ENCODE measurements at places on chromosomes 7 and 10. TPM values are rescaled to one million over a fixed set of nuclear protein-coding genes. Genes with fewer than 3 reads are reported as not detected.

Gene SPACDR
- 0.33 TPM for total RNA-seq

Gene C10orf53
- not detected for total RNA-seq

Gene TET1
- 68.5 TPM for total RNA-seq

Gene LEP
- not detected for total RNA-seq

Gene ANKRD1
- not detected for total RNA-seq

DNA sequence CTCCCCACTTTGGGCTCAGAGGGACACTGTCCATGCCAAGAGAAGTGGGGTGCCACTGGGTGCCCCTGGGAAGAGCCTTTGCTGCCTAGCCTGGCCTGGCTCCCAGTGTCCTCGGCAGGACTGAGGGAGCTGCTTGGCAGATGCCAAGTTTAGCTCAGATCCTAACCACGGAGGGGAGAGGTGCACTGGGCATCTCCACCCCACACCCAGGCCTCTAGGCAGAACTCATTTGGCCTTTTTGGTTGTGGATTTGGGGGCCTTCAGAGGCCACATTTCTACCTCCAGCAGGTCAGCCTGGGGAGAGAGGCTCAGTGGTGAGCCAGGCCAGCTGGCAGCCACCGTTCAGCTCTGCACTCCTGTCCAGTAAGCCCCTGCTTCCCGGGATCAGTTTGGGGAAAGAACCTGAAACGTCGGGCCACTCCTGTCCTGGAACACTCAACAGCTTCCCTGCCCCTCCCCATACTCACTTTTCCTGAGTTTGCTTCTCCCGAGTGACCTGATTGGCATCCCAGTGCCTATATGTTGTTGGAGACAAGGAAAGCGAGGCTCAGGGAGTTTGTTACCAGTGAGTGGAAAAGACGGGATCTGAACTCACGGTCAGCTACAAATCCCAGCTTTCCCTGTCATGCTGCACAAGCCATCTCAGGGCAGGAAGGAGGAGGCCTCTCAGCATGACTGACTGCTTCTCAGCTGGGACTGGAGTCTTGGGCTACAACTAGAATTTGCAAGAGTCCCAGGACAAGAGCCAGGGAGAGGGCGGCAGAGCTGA lies 11.2 kb upstream of the CXCL12 start:
- no peaks in the 10 kb centered on the region for H3K36me3 ChIP-seq
- no peaks in the 10 kb centered on the region for H3K27me3 ChIP-seq
- H3K4me3 ChIP-seq, result no peak overlapping the region

GRCh38 chr7:101622609-101623173 lies 6.4 kb downstream of the MYL10 start:
- H3K4me1 ChIP-seq, result peaks cover 26% of the 10 kb centered on the region
- no peak overlapping the region for H3K4me3 ChIP-seq
- H3K27me3 ChIP-seq, result no peaks in the 10 kb centered on the region
- no peaks in the 10 kb centered on the region for H3K36me3 ChIP-seq

GRCh38 chr10:63005246-63005645 lies 127.9 kb upstream of the NRBF2 start:
- no peak overlapping the region for H3K4me3 ChIP-seq
- H3K36me3 ChIP-seq, result no peaks in the 10 kb centered on the region
- H3K4me1 ChIP-seq, result no peaks in the 10 kb centered on the region
- H3K27me3 ChIP-seq, result no peaks in the 10 kb centered on the region
- no peak for DNase-seq
- no peak overlapping the region for H3K27ac ChIP-seq

- H3K36me3 ChIP-seq, result no peaks in the 10 kb centered on the region
- no peaks in the 10 kb centered on the region for H3K27me3 ChIP-seq
- H3K4me3 ChIP-seq, result no peak overlapping the region
- H3K27ac ChIP-seq, result no peak overlapping the region
- no peak for DNase-seq
Observed at GRCh38 chr10:23381298-23382040, 36.9 kb upstream of the C10orf67 start.

DNA sequence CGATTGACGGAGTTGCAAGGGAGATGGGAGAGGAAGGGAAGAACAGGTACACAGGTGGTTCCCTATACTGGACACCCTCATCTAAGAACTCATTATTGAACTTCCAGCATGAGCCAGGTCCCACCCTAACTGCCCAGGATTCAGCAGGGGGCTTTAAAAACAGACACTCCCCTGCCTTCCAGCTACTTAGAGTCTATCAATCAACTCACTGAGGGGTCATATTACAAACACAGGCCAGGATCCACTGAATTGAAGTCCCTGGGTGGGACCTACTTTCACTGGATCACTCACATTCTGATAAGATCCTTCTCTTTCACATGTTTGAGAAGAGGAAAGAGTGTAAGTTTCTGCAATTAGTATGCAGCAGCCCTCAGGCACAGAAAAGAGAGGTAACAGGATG lies 92.8 kb downstream of the ITGA8 start:
- no peak overlapping the region for H3K4me3 ChIP-seq
- H3K36me3 ChIP-seq, result no peaks in the 10 kb centered on the region
- H3K27ac ChIP-seq, result no peak overlapping the region
- H3K27me3 ChIP-seq, result no peaks in the 10 kb centered on the region

DNA sequence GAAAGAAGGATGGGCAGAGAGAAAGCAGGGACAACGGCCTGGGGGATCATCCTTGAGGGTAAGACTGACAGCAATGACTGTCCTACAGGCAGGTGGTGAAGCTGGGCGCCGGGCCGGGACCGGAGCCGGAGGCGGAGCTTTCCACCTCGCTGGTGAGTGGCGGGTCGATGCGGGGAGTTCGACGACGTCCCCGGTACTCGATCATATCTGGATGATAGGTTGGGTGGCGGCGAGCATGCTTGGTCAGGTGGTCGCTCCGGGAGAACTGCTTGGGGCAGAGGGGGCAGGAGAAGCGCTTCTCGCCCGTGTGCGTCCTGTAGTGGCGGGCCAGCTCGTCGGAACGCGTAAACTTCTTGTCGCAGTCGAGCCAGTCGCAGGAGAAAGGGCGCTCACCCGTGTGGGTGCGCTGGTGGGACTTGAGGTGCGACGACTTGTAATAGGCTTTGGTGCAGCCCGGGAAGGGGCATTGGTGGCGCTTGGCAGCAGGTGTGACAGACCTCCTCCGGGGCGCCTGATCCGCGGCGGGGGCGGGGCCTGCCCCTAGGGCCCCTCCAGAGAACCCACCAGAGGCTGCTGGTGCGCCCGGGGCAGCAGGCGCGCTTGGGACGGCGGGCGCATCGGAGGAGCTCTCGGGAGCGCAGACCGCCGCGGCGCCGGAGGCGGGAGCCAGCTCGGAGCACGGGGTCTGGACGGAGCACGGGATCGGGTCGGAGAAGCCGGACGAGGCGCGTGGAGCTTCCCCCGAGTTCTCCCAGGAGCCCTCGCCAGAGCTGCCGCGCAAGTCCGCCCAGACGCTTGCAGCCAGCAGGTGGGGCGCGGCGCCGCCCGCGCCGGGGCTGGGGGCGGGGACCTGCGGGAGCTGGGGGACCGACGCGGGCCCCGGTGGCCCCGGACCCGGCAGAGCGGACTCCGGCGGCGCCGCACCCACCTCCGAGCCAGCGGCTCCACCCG lies 752 bp downstream of the KLF14 start:
- peaks cover 60% of the 10 kb centered on the region for H3K27me3 ChIP-seq
- H3K27ac ChIP-seq, result no peak overlapping the region
- peak overlapping the region; percentile 51 for H3K4me3 ChIP-seq
- H3K4me1 ChIP-seq, result 0 out of 2 replicates have a peak, but pooled peaks cover 4% of the 10 kb centered on the region
- H3K36me3 ChIP-seq, result no peaks in the 10 kb centered on the region
- DNase-seq, result no peak
